ENCODE measurements at places on chromosomes 12 and 14.
A peak's percentile ranks its signal among the peaks of the same experiment; 100 is the strongest.

GRCh38 chr14:52073251-52073650 is 4.4 kb upstream of the NID2 start:
- no peak for DNase-seq

DNA sequence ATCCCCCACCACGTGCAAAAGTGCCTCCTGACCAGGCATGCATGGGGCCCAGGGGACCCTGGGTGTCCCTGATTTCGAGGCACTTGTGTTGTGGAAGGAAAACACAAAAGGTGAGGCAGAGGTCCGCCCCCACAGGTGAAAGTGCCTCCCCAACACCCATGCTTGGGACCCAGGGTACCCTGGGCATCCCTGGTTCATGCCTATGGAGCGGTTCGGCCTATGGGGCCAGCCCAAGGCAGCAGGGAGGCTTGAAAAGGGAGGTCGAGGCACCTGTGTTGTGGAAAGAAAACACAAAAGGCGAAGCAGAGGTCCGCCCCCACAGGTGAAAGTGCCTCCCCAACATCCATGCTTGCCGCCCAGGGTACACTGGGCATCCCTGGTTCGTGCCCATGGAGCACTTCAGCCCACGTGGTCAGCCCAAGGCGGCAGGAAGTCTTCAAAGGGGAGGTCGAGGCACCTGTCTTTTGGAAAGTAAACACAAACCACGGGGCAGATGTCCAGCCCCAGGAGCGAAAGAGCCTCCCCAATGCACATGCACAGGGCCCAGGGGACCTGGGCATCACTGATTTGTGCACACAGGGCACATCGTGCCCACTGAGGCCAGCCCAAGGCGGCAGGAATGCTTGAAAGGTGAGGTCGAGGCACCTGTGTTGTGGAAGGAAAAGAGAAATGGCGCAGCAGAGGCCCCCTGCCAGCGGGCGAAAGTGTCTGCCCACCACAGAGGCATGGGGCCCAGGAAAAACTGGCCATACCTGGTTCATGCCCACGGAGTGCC is 375.5 kb downstream of the ALG10 start:
- peak; percentile 20 for DNase-seq

- DNase-seq: no peak
These were observed 86.7 kb downstream of the LRP6 start for GRCh38 chr12:12180136-12180535.

DNA sequence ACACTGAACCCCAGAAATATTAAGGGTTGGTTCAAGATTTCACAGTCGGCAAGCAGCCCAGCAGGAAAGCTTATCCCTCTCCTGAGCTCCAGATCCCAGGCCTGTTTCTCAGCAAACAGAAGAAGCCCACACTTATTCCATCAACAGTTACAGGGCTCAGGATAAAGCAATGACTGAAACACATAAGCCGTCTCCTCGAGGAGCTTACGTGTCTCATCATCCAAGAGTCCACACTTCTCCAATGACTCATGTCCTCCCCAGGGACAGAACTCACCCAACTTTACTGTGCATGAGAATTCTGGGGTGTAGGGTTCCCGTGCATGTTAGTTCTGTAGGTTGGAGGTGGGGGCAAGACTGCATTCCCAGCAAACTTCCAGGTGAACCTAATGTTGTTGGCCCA is 31.2 kb downstream of the GSC start:
- no peak for DNase-seq

DNA sequence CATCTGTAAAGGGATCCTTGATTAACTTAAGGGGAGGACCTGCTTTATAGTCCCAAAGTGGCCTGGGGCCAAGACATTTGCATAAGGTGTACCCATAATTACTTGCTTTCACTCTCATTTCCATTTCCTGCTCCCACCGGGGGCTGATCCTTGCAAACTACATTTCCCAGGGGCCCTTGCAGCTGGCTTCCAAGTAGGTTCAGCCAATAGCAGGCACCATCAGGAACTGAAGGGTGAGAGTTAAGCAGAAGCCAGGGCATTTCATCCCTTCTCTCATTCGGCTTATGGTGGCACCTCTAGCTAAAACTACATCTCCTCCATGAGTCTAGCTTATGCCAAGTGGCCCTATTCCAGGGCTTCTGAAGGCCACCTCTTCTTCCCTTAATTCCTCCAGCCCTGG is 88.8 kb downstream of the CCDC60 start:
- no peak for DNase-seq

DNA sequence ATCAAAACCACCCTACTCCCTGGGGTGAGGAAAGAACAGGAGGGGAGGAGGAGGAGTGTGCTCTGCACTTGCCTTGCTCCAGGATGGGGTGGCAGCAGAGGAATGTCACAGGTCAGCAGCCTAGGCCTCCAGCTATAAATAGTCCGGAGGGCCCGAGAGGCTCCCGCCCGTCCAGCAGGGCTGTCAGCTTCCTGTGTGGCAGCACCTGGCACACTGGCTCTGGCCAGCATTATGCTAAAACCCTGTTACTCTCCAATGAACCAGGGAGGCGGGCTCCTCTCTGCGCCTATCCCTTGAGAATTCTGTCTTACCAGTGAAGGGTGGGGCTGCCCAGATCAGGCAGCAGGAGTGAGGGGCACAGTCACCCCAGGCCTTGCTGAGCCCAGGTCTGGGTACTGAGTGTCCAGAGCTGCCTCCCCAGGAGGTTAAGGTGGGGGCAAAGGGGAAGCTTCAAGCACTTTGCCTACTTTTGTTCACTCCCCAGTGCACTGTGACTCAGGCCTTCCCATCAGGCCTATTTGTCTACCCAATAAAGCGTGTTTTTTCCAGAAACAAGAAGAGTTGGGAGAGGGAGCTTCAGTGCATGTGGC is 1.2 kb upstream of the COX14 start:
- no peak for DNase-seq

DNA sequence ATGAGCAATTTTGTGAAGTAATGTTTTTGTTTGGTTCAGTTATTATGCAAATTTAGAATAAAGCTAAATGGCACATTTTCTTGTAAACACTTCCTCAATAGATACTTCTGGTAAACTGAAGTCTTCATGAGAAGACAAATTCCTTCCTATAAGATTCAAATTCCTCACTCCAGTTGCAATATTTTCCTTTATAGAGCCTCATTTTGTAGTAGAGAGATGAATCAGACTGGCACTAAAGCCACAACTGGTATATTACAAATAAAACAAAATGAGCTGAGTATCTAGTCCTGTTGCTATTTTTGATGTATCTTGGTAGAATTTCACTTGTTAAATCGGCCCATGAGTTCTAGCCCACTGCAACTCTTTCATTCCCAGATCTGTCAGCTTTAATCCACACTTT is 5.5 kb downstream of the LGR5 start:
- DNase-seq: no peak

DNA sequence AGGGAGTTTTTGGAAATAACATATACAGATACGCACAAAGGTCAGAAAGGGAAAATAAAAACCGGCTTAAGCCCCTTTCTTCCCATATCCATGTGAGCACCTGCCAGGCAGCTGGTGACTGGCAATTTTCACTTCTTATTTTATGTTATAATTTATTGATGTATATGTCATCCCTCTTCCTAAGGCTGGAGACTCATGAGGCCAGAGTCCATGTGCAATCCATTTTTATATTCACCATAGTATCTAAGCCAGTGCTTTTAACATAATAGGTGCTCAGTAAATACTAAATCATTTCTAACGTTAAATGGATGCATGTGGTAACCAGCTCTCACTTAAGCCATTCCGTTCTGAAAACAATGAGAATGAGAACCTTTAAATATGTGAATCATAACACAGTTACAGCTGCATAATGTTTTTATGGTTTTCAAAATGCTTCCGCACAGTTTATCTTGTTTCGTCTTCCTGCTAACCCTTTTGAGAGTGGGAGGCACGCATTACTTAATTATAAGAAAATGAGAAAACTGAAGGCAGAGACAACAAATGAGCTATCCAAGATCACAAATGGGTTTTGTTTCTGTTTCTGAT is 178.3 kb downstream of the CACNA1C start:
- no peak for DNase-seq

GRCh38 chr12:130714591-130715149 is 1.4 kb downstream of the RIMBP2 start:
- DNase-seq: no peak

- no peak for DNase-seq
These were observed 13.2 kb upstream of the KLRF1 start for GRCh38 chr12:9813821-9814798.

- no peak for DNase-seq
These were observed 54.3 kb downstream of the STON2 start for GRCh38 chr14:81345781-81346180.

DNA sequence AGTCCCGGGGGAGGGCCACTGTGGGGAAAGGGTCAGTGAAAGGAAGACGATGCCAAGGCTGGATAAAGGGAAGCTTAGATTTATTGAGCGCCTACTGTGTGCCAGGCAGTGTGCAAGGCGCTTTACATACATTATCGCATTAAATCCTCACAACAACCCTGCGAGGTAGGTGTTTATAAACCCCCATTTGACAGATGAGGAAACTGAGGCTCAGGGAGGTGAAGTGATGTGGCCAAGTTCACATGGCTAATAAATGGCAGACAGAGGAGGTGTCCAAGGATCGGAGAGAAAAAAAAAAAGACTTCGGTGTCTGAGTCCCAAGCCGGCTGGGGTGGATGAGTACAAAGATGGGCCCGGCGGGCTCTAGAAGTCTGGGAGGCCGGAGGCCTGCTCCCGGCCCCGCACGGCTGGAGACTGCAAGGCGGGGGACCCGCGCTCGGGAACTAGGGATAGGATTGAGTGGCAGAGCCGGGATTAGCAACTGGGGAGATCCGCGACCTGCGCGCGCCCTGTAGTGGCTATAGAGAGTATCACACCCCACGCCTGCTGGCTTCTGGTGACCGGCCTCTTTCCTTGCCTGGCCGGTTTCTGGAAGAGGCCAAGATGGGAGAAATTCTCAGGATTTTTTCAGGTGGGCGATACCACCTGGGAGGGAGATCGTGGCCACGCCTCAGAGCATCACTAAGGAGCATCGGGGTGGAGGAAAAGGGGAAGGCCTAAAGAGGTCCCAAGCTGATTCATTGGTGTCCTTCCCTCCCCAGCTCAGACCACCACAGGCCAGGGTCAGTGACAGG is 3.9 kb downstream of the DDN start:
- peak; percentile 87 for DNase-seq

GRCh38 chr14:61805451-61805850 is 43.2 kb downstream of the SNAPC1 start:
- no peak for DNase-seq

DNA sequence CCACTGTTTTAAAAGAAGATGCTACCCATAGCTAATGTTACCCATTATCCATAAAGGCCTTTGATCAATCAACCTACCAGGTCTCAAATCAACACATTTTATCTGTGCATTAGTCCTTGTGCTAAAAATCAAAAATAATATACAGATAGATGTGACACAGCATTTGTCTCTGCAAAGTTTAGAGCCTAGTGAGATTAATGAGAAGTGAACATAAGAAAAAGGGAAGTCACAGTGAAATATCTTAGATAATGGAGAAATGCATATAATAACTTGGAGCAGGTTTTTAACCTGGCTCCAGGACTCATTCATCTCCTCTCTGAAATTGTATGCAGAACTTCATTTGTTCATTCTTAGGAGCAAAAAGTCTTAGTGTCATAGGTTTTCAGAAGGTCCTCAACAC is 7.2 kb downstream of the PDE3A start:
- DNase-seq: no peak

DNA sequence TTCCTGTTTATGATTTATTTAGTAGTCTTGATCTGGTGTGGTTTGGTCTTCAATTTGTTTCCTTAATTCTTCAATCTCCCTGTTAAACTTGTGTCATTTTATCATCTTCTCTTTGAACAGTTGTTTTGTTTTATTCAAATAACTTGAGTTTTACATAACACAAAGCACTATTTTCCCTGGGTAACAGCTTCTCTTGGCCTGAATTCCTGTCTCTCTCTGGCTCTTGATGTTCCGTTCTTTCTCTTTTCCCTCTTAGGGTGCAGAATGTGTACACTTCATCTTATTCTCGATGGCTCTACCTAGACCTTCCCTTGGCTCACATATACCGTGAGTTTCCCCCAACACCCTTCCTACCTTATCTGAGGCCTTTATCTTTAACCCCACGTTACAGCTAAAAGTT is 36.8 kb upstream of the VPS33A start:
- DNase-seq: no peak

GRCh38 chr14:52846591-52846990 is 55.2 kb upstream of the GNPNAT1 start:
- DNase-seq: no peak

DNA sequence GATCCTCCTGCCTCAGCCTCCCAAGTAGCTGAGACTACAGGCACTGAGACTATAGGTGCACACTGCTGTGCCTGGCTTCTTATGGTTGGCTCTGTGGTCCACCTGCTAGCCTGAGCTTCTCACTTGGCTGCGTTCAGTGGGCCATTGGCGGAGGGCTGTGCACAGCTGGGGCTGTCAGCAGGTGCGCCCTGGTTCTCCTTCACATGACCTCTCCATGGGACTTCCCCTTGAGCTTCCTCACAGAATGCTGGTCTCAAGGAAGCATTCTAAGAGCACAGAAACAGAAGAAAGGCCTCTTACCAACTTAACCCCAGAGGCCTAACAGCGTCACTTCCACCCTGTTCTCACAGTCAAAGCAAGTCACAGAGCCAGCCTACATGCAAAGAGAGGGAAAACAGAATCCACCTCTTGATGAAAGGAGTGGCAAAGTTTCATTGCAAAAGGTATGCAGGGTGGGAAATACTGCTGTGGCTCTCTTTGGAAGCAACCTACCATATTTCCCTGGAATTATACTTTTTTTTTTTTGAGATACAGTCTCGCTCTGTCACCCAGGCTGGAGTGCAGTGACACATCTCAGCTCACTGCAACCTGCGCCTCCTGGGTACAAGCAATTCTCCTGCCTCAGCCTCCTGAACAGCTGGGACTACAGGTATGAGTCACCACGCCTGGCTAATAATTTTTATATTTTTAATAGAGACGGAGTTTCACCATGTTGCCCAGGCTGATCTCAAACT is 9.3 kb downstream of the RILPL2 start:
- DNase-seq: no peak
